ENCODE measurements at places on chromosomes 13 and 19. TPM values are rescaled to one million over a fixed set of nuclear protein-coding genes. Genes with fewer than 3 reads are reported as not detected.

Gene LSR
- total RNA-seq = 80.0 TPM

Gene SERPINE3
- not detected for total RNA-seq

Gene ZNF524
- 13.0 TPM for total RNA-seq

Gene SELENOV
- total RNA-seq = 3.9 TPM

Gene MAMSTR
- total RNA-seq = 0.29 TPM

Gene SYNGR4
- not detected for total RNA-seq

Gene SULT2A1
- total RNA-seq = not detected

Gene ZNF578
- 6.9 TPM for total RNA-seq

Gene TINCR
- not detected for total RNA-seq

Gene PNMA8C
- not detected for total RNA-seq

Gene NLRP7
- not detected for total RNA-seq

Gene MADCAM1
- 0.56 TPM for total RNA-seq

Gene COL5A3
- 10.1 TPM for total RNA-seq

Gene IZUMO4
- total RNA-seq = 3.2 TPM

Gene EPSTI1
- 3.8 TPM for total RNA-seq

Gene CFAP97D2
- total RNA-seq = not detected

Gene CD209
- 6.4 TPM for total RNA-seq

Gene PCDH20
- total RNA-seq = 1.1 TPM

Gene CYP4F11
- total RNA-seq = 8.2 TPM
